Renal cortical epithelial cell (primary cell): ENCODE measurements at places on chromosomes 12 and 14. TPM values are rescaled to one million over a fixed set of nuclear protein-coding genes. Genes with fewer than 3 reads are reported as not detected.

- no peak for DNase-seq
Observed at GRCh38 chr12:96235484-96235826, 41.3 kb downstream of the ELK3 start.

DNA sequence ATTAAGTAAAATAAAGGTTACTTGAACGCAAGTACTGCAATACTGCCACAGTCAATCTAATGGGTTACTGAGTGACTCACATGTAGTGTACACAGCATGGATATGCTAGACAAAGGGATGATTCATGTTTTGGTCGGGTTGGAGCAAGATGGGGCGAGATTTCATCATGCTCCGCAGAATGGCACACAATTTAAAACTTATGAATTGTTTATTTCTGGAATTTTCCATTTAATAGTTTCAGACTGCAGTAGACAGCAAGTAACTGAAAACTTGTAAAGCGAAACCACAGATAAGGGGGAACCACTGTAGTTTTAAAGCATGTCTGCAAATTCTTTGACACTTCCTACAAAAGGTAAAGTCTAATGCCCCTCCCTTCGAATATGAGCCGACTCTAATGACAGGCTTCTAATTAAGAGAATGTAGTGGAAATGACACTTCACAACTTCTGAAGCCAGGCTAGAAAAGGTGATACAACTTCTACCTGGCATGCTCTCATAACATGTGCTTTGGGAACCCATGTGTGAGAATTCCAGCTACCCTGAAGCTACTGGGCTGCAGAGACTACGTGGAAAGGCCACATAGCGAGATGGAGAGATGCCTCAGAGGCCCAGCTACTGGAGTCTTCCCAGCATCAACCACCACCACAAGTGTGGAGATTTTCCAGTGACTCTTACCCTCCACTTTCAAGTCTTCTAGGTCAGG is 13.9 kb upstream of the TCP11L2 start:
- peak; percentile 94 for DNase-seq

- no peak for DNase-seq
Observed at GRCh38 chr12:68250454-68250853, 3.0 kb downstream of the IL22 start.

- DNase-seq: no peak
Observed at GRCh38 chr14:57753821-57754220, 112.1 kb downstream of the SLC35F4 start.

DNA sequence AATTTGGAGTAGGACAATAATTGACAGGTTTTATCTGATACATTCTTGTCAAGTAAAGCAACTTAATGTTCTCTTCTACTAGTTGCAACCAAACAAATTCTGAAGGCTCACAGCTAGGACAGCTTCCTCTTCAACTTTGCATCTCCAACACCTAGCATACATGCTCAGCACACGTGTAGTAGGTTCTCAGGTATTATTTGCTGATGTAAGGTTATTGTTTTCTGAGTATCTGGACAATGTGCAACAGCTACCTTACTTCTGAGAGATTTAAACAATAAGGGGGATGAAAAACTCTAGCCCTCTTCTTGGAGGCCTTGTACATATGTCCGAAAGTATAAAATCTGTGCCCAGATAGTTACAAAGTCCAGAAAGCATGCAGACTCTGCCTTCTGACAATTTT is 15.5 kb upstream of the FLRT2 start:
- DNase-seq: no peak

- no peak for DNase-seq
Observed at GRCh38 chr12:66495709-66496108, 183.2 kb downstream of the GRIP1 start.

DNA sequence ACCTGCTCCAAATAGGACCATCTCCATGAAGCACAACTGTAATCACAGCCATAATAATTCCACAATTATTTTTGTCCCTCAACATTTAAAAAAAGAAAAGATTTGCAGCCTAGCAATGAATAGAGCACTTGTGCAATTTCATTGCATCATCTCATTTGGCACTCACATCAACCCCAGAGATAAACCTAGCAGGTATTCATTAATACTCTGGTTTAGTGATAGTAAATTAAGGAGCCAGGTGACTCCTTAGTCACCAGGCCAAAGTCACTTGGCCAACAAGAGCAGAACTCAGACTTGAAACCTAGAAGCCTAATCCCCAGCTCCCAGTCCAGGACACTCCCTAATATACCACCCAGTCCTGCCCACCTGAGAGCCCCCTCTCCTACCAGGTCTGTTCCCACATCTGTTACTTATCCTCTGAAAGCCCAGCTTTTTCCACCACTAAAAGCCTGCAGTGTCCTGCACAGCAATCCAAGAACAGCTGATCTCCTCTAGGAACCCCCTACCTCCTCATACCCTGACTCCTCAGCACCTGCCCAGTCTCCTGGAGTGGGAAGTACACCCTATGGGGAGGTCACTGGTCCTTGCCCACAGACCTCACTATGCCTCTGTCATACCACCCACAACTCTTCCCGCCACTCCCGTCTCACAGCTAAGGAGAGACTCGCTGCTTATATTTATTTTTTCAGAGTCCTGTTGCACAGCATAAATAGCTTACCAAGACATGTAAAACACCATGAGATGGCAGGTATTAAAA is 22.1 kb downstream of the OR10P1 start:
- peak; percentile 73 for DNase-seq

DNA sequence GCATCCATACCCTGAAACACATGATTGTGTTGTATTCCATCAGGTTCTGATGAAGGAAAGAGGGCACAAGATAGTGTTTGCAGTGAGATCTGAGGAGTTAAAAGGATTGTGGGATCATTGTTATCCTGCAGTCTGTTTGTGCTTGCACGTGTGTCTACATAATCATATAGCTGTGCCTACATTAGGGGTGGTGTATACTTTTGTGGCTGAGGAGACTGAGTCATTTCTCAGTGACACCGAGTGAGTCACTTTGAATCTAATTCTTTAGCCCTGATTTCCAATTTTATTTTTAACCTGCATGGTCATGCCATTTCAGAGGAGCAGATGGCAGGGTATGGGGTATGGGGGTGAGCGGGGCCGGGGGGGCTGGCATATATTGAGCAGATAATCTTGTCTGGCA is 133.2 kb downstream of the ANO4 start:
- peak; percentile 35 for DNase-seq

GRCh38 chr12:129563266-129563665 is 340.6 kb downstream of the TMEM132D start:
- no peak for DNase-seq

- DNase-seq: no peak
Observed at GRCh38 chr12:118526255-118527095, 150.1 kb downstream of the SUDS3 start.

DNA sequence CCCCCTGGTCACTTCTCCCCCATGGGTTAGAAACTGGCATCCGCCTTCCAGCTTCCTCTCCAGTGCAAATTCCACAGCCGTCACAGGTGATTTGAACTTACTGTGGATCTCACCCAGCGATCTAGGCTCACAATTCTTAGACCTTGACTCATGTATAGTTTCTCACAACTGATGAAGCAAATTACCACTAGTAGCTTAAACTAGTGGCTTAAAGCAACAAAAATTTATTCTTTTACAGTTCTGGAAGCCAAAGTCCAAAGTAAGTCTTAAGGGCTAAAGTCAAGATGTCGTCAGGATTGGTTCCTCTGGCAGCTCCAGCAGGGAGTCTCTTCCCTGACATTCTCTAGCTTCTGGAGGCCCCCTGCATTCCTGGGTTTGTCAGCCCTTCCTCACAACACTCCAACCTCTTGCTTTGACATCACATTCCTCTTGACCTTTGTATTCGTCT is 117.4 kb downstream of the KTN1 start:
- peak; percentile 89 for DNase-seq

DNA sequence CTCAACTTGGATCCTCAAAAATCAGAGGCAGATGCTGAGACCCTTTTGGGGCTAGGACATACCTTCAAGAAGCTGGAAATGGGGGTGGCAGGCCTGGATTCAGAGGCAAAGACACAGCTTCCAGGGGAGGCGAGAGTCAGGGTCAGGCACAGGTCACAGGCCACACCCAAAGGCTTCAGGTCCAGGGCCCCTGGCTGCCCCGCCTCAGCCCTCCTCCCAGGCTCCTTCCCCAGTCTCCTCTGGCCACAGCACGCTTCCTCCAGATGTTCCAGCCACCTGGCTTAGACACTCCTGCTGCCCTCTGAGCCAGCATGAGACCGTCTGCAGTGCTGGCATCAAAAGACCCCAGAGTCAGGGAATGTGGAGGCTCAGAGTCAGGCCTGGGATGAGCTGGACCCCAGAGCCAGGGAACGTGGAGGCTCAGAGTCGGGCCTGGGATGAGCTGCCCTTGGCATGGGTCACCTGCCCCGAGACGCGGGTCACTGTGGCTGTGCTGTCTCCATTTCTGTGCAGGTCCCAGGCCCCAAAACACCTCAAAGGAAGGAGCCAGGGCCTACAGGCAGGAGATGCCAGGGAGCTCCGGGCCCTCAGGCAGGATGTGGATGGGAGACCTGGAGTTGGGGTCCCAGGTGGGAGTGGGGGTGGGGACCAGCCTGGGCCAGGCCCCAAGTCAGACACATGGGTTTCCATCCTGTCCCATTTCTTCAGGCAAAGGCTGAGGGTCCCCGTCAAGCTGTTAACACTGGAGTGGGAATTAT is 58.9 kb downstream of the DIO3 start:
- DNase-seq: no peak

DNA sequence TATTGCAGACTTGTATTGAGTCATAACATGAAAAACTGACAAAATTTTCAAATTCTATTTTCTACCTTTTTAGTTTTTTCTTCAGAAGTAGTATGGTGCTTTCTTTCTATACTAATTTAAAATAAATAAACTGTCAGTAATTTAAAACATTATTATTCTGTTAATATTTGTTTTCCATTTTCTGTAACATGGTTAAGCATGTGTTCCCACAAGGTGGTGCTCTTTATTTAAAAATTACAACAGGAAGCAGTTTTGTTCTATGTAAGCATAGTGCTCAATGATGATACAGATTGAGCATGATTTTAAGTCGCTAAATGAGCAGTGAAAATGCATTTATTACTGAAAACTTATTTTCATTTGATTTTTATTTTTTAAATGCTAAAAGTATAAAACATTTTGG is 114.6 kb downstream of the PPFIA2 start:
- DNase-seq: peak; percentile 80

- DNase-seq: peak; percentile 13
Observed at GRCh38 chr14:104130974-104131651, 7.3 kb upstream of the KIF26A start.

- no peak for DNase-seq
Observed at GRCh38 chr12:48002773-48003218, 1.5 kb downstream of the COL2A1 start.

DNA sequence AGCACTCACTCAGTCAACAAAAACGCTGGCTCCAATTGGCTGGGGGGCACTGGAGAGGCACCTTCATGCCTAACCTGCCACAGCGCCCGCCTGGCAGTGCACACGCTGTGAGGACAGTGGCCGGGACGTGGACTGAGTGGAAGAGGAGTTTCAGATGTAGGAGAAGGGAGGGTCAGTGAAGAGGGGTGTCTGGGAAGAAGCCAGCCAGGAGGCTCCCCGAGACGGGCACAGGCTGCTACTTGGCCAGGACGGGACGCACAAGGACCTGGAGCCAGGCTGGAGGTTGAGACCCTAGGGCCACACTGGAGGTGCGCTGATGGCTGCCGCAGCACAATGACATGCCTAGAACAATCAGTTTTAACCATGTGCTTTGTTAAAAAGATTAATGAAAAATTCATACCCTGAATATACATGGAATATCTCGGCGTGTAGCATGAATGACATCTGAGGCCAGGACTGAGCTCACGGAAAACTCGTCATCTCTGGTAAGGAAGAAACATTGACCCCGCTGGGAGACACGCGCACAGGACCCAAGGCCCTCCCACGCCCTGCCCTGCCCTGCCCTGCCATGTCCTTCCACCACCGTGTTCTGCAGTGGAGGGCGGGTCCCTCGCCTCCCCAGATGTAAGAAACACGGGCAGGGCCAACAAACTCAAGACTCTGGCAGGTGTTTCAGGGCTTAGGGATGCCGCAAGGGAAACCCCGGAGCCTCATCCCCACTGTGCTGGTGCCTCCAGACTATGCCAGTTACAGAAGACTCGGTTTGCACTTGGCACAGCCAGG is 25.0 kb downstream of the AMN start:
- no peak for DNase-seq

- DNase-seq: no peak
Observed at GRCh38 chr12:57518920-57519795, 1.2 kb downstream of the DDIT3 start.

DNA sequence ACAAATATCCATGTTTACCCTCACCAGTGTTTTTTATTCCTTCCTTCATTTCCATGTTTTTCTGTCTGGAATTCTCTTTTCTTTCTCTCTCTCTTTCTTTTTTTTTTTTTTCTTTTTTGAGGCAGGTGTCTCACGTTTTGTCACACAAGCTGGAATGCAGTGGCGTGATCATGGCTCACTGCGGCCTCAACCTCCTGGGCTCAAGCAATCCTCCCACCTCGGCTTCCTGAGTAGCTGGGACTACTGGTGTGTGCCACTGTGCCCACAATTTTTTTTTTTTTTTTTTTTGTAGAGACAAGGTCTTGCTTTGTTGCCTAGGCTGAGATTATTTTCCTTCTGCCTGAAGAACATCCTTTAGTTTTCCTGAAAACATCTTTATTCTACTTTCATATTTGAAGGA is 15.0 kb upstream of the AMIGO2 start:
- peak; percentile 90 for DNase-seq

GRCh38 chr14:71560751-71561150 is 371.5 kb upstream of the RGS6 start:
- no peak for DNase-seq

- no peak for DNase-seq
Observed at GRCh38 chr12:120583478-120584030, 2.4 kb upstream of the POP5 start.

- DNase-seq: no peak
Observed at GRCh38 chr12:83082690-83083276, 396.1 kb downstream of the TMTC2 start.

DNA sequence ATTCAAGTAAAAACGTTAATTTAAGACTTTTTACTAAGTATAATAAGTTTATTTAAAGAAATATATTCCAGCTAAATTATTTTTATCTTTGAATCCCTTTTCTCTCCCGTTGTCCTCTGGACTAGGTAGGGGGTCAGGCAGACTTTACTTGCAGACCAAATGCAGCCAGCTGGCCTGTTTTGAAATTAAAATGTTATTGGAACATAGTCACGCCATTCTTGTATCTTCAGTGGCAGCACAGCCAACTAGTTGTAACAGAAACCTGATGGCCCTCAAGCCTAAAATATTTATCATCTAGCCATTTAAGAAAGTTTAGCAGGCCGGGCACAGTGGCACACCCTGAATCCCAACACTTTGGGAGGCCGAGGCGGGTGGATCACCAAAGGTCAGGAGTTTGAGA is 52.7 kb downstream of the BCAT1 start:
- DNase-seq: no peak

The CARMIL3 gene
- 0.10 TPM in 1 of 2 replicates, not detected in the other for total RNA-seq

The OR9K2 gene
- total RNA-seq: not detected in 2 replicates

The CLEC4C gene
- total RNA-seq: not detected in 2 replicates

The PTHLH gene
- total RNA-seq: 0.40 and 9.7 TPM in 2 replicates

The SLC4A8 gene
- 1.0 and 2.1 TPM in 2 replicates for total RNA-seq

The GARIN6 gene
- not detected in 2 replicates for total RNA-seq

The CMA1 gene
- total RNA-seq: not detected in 2 replicates

The SLC6A15 gene
- 0.30 and 2.8 TPM in 2 replicates for total RNA-seq

The HNF1A gene
- total RNA-seq: 1.7 and 1.9 TPM in 2 replicates

The TPH2 gene
- total RNA-seq: 0.05 TPM in 1 of 2 replicates, not detected in the other
